Uterine smooth muscle cell (primary cell): ENCODE measurements at places on chromosomes 13 and 19. TPM values are rescaled to one million over a fixed set of nuclear protein-coding genes. Genes with fewer than 3 reads are reported as not detected.

The MADCAM1 gene
- 0.11 TPM in 1 of 2 replicates, not detected in the other for total RNA-seq

The NLRP4 gene
- not detected in 2 replicates for total RNA-seq

The IGLON5 gene
- total RNA-seq: not detected in 2 replicates

The PINLYP gene
- 2.9 and 3.4 TPM in 2 replicates for total RNA-seq

The BLOC1S3 gene
- total RNA-seq: 3.9 and 7.5 TPM in 2 replicates

The STARD13 gene
- total RNA-seq: 29.1 and 30.3 TPM in 2 replicates

The ONECUT3 gene
- not detected in 2 replicates for total RNA-seq

The THSD8 gene
- 0.22 TPM in 1 of 2 replicates, not detected in the other for total RNA-seq

The FAM216B gene
- total RNA-seq: not detected in 2 replicates

The MED25 gene
- total RNA-seq: 17.6 and 20.6 TPM in 2 replicates

The CYP4F12 gene
- not detected in 2 replicates for total RNA-seq

The KLK8 gene
- not detected in 2 replicates for total RNA-seq

The FAM124A gene
- 1.5 and 2.2 TPM in 2 replicates for total RNA-seq

The SPACA4 gene
- total RNA-seq: not detected in 2 replicates

The PRR19 gene
- total RNA-seq: 0.37 and 0.55 TPM in 2 replicates

The SKA3 gene
- 9.7 and 10.1 TPM in 2 replicates for total RNA-seq

The ZNF600 gene
- 3.9 and 4.0 TPM in 2 replicates for total RNA-seq

The KEAP1 gene
- 77.9 and 93.1 TPM in 2 replicates for total RNA-seq

The TMEM147 gene
- total RNA-seq: 80.7 and 104 TPM in 2 replicates

The ZNF878 gene
- 0.33 TPM in 1 of 2 replicates, not detected in the other for total RNA-seq

The TMEM145 gene
- total RNA-seq: 0.50 and 0.77 TPM in 2 replicates

The ODAD3 gene
- total RNA-seq: 0.22 and 0.37 TPM in 2 replicates

The FREM2 gene
- total RNA-seq: under 0.01 TPM in 2 replicates

The SERP2 gene
- 6.9 and 7.9 TPM in 2 replicates for total RNA-seq

The PSG1 gene
- 0.22 and 0.62 TPM in 2 replicates for total RNA-seq
